ENCODE measurements at places on chromosomes 4 and X. TPM values are rescaled to one million over a fixed set of nuclear protein-coding genes. Genes with fewer than 3 reads are reported as not detected.

- no peak for DNase-seq
Measured at GRCh38 chr4:83012200-83012686, 1.6 kb upstream of the LIN54 start.

DNA sequence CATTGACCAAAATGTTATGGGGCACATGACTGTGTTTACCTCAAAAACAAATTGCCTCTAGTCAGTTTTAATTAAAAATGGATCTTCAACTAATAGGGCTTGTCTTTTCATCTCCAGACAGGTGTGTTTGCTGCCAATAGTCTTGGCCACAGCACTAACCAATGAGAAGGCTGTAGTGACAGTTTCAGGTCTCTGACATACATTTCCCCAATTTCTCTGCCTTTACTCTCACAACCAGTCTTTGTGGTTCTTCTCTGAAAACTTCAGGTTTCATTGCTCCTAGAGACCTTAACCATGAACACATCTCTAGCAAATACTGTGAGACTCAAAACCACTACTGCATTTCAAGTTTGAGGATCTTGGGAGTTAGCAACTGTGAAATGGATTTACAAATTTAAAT, 3.5 kb upstream of the EDNRA start:
- DNase-seq: no peak

DNA sequence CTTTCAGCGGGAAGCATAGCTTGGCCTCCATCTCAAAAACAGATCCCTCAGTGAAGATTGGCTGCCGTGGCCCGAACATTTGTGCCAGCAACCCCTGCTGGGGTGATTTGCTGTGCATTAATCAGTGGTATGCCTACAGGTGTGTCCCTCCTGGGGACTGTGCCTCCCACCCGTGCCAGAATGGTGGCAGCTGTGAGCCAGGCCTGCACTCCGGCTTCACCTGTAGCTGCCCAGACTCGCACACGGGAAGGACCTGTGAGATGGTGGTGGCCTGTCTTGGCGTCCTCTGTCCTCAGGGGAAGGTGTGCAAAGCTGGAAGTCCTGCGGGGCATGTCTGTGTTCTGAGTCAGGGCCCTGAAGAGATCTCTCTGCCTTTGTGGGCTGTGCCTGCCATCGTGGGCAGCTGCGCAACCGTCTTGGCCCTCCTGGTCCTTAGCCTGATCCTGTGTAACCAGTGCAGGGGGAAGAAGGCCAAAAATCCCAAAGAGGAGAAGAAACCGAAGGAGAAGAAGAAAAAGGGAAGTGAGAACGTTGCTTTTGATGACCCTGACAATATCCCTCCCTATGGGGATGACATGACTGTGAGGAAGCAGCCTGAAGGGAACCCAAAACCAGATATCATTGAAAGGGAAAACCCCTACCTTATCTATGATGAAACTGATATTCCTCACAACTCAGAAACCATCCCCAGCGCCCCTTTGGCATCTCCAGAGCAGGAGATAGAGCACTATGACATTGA, 175.4 kb downstream of the FAT4 start:
- DNase-seq: no peak

- DNase-seq: no peak
Measured at GRCh38 chrX:87706134-87706533, 188.5 kb downstream of the KLHL4 start.

- no peak for DNase-seq
Measured at GRCh38 chrX:44996277-44996676, 123.3 kb downstream of the KDM6A start.

GRCh38 chr4:73070074-73070390, 516 bp upstream of the COX18 start:
- DNase-seq: no peak

GRCh38 chr4:1846580-1846979, 9.4 kb downstream of the LETM1 start:
- no peak for DNase-seq

DNA sequence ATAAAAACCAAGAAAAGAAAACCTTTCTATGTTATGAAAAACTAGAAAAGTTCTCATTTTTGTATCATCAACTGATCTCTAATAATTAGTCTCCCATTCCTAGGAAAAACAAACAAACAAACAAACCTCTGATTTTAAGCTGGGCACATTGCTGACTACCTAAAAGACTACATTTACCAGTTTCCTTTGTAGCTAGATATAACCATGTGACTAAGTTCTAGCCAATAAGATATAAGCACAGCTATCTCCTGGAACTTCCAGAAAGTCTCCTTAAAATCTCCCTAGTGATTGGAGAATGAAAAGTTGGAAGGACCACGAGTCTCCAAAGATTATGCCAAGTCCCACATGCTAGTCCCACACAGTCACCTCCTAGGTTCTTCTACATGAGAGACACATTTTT, 108.9 kb downstream of the NR3C2 start:
- DNase-seq: no peak

GRCh38 chr4:20612313-20612712, 87.9 kb upstream of the PACRGL start:
- DNase-seq: peak; percentile 22

DNA sequence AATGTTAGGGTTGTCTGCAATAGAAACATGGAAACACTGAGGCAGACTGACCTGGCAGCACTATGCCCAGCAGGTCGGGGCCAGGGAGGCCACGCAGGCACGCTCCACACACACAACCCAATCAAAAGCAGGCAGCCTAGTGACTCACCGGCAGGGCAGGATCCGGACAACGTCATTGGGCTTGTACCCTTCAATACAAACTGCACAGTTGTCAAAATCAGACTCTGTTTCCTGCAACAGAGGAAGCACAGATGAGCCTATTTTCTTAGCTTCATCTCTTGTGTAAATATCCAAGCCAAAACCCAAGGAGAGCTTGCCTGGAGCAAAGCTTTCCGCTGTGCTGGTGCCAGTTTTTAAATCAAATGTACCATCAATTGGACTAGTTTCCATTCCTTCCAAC, 185.8 kb downstream of the RNF150 start:
- no peak for DNase-seq

DNA sequence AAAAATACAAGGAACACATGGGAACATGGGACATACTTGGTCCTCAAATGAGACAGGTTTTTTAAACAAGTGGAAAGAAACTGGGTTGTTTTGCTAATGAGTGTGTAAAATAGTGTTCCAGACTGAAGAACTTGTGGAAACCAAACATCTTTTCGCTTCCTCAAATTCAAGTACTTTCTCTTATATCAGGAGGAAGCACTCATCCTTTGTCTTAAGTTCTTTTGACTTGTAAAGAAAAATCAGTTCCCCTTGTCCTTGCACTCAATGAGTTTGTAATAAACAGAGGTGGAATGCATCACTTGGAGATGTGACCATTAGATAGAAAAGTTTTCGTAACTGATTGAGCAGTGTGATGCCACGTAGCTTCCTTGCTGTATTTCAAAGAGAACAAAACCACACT, 101.1 kb downstream of the PHOX2B start:
- no peak for DNase-seq

- no peak for DNase-seq
Measured at GRCh38 chrX:2376166-2376565, 124.6 kb downstream of the DHRSX start.

DNA sequence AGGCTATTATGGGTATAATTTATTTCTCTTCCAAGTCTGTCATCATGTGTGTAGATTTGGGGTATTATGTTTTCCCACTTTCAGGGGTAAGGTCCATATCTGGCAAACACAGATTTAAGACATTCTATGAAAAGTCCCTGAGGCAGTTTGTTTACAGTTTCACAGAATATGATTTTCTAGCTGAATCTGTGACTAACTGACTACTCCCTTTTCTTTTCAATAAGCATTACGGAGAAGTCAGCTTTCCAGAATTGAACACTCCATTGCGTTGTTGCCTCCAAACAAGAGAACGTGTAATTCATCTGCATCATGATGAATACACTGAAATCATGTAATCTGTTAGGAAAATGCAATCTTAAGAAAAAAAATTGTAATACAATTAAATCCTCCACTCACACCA, 226.7 kb upstream of the SFRP2 start:
- DNase-seq: no peak

Gene HTN3
- not detected for total RNA-seq

Gene SPOCK3
- total RNA-seq: not detected

Gene IL2
- not detected for total RNA-seq

Gene RIBC1
- 0.40 TPM for total RNA-seq

Gene MMGT1
- total RNA-seq: 23.8 TPM

Gene TMPRSS11D
- total RNA-seq: not detected

Gene FGF13
- 1.8 TPM for total RNA-seq

Gene TRPC5OS
- not detected for total RNA-seq

Gene RRAGB
- total RNA-seq: 12.3 TPM

All from LHCN-M2 (cell line).